Type B pancreatic cell (in vitro differentiated cells): ENCODE measurements at places on chromosomes 16 and 17. TPM values are rescaled to one million over a fixed set of nuclear protein-coding genes. Genes with fewer than 3 reads are reported as not detected.

The CASKIN1 gene
- 2.7 and 6.3 TPM in 2 replicates for total RNA-seq

The USP43 gene
- total RNA-seq, result 6.6 and 16.9 TPM in 2 replicates

The TBC1D28 gene
- total RNA-seq, result not detected in 2 replicates

The TVP23A gene
- 0.62 and 2.5 TPM in 2 replicates for total RNA-seq

The RGS9 gene
- 5.1 and 5.5 TPM in 2 replicates for total RNA-seq

The CCR7 gene
- total RNA-seq, result not detected in 2 replicates

The PRR15L gene
- 20.0 and 32.5 TPM in 2 replicates for total RNA-seq

The OR1A1 gene
- total RNA-seq, result not detected in 2 replicates

The AANAT gene
- total RNA-seq, result not detected in 2 replicates

DNA sequence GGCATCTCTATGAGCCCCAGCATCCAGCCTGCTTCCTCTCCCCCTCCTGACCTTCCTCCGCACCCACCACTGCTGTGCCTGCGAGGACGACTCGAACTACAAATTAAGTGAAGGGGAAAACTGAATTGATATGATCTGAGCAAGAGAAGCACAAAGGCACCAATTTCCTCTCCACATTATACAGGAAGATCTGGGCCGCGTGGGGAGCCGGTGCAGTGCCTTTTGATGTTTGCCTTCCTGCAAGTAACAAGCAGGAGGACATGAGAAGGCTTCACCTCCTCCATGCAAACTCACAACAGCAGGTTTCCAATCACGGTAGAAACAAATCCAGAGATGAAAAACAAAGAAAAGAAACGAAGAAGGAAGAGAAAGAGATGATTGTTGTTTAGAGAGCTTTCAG lies 57.8 kb upstream of the MMP2 start:
- DNase-seq, result no peak

DNA sequence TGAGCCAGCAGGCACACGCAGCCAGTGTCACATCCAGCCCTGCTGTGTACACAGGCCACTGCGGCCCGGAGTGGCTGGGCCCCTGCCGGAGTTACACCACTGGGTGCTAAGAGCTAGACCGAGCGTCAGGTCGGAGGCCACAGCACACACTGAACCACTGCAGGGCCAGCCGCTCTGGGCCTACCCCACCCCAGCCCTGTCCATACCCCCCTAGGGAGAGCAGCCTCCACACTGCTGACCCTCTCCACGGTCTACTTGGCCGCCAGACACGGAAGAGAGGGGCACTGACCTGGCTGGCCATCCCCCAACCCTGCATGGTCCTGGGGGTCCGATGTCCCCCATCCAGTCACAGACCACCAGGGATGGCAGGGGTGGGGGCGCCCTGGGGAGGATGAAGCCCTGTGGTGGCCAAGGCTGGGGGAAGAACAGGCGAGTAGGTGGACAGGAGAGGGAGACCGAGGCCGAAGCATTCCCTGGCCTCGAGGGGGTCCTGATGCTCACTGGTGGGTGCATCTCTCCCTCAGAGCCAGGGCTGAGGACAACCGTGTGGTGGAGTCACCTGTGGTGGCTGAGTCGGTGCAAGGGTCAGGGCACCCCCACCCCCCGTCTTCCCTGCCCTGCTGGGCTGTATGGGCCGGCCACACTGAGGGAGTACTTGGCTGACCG lies 34.9 kb upstream of the ZC3H18 start:
- DNase-seq, result no peak

DNA sequence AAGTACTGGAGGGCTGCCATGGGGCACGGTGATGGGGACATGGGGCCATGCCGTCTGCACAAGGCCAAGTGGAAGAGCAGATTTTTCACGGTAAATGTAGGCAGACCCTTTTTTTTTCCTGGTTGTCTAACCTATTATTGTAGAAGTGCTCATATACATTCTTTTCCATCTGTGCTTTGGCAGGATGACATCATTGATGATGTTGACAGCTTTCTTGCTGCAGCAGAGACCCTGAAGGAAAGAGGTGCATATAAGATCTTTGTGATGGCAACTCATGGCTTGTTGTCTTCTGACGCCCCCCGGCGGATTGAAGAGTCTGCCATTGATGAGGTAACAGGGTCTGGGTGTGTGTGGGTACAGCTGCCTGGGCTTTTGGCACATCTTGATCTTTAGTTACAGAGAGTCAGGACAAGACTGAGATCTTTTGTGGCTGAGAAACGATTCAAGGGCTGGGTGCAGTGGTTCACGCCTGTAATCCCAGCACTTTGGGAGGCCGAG lies 23.3 kb upstream of the SLC5A10 start:
- DNase-seq, result no peak

- no peak for DNase-seq
Observed at GRCh38 chr16:57690782-57691471, 3.7 kb upstream of the DRC7 start.

DNA sequence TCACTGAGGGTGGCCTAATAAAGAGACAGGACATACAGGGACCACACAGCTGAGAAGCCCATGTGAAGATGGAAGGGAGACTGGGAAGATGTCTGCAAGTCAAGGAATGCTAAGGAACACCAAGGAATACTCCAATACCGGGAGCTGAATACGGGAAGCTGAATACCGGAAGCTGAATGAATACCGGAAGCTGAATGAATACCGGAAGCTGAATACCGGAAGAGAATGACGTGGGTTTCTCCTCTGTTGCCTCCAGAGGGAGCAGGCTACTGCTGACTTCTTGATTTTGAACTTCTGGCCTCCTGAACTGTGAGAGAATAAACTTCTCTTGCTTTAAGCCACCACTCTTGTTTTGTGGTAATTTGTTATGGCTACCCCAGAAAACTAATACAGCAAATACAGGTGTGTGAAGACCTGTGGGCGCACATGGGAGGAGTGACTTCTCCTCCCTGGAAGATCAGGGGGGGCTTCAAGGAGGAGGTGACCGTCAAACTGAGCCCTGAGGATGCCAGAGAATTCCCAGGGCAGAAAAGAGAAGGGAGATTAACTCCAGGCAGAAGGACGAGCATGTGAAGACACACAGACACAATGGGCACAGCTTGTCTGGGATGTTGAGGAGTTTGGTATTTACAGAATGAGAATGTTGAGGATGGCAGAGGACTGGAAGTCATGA lies 259.9 kb downstream of the IRF8 start:
- no peak for DNase-seq

- DNase-seq, result no peak
Observed at GRCh38 chr16:89842471-89843408, 14.5 kb downstream of the SPIRE2 start.

GRCh38 chr17:72725433-72726068 lies 366.9 kb downstream of the SLC39A11 start:
- no peak for DNase-seq

DNA sequence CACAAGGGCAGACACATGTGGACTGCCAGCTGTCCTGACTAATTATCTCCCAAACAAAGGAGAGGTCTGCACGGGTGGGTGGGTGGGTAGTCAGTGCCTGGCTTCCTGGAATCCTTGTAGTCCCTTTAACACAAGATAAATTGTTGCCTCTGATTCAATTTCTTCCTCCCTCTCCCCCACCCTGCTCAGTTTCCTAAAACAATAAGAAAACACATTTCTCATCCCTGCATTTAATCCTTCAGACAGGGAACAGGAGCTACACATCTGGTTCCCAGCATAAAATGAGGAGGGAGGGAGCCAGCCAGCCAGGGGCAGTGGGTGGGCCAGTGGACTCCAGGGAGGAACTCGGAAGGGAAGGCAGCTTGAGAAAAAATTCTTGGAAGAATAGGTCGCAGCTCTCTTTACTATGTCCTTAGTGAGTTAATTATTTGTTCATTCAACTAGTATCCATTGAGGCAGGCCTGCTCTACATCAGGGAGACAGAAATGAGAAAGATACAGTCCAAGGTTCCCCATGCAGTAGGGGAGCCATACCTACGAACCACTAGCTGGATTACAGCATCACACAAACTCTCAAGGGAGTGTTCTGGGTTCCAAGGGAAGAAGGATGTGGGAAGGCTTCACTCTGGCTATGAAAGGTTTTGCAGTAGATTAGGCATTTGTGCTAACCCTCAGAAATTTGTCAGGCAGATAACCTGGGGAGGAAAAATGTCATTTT lies 58.3 kb downstream of the CCT6B start:
- no peak for DNase-seq

DNA sequence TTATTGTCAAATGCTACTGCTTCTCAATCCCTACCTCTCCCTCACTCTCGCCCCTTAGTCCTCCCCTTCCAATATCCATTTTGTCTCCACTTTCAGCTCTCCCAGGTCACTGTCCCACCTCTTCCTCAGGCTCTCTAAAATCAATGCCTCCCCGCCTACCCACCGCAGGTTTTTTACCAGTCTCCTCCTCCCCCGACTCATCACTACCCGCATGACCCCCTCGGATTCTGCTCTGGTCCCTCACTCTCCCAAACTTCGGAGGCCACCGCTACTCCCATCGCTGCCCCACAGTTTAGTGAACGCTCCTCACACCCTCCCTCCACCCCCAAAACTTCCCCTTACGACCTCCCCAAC lies 513 bp downstream of the CRLF3 start:
- no peak for DNase-seq

DNA sequence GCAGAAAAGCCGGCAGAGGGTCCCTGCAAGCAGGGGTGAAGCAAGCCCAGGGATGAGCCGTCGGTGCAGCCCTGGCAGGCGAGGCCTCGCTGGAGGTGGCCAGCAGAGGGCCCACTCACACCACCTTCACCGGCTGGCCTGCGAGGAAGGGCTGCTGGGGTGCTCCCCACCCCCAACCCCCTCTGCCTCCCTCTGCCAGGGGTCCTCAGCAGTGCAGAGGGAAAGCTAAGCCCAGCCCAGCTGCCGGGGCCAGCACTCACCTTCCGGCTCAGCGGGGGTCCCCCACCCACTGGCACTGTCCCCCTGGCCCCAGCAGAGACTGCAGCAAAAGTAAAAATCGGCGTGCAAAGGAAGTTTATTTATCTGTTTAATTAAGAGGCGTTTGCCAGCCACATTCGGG lies 113.4 kb downstream of the ENGASE start:
- DNase-seq, result no peak

- no peak for DNase-seq
Observed at GRCh38 chr16:57527027-57527426, 9.3 kb downstream of the CCDC102A start.

DNA sequence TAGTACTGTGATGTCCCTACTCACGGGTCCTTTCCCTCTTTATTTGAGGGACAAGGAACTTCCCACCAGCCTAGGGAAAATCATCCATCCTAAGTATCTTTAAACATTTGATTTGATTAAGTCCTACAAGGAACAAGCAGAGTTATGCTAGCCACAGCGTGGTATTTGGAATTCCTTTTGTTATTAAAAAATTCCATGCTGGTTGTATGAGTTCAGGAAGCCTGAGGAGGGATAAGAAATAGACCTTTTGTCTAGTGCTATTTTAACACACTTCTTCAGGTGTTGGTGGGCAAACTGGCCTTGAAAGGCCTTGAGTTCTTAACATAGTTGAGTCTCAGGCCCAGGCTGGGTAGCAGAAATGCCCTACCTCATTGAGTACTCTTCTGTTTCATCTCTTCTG lies 105.4 kb upstream of the TBX2 start:
- DNase-seq, result no peak

DNA sequence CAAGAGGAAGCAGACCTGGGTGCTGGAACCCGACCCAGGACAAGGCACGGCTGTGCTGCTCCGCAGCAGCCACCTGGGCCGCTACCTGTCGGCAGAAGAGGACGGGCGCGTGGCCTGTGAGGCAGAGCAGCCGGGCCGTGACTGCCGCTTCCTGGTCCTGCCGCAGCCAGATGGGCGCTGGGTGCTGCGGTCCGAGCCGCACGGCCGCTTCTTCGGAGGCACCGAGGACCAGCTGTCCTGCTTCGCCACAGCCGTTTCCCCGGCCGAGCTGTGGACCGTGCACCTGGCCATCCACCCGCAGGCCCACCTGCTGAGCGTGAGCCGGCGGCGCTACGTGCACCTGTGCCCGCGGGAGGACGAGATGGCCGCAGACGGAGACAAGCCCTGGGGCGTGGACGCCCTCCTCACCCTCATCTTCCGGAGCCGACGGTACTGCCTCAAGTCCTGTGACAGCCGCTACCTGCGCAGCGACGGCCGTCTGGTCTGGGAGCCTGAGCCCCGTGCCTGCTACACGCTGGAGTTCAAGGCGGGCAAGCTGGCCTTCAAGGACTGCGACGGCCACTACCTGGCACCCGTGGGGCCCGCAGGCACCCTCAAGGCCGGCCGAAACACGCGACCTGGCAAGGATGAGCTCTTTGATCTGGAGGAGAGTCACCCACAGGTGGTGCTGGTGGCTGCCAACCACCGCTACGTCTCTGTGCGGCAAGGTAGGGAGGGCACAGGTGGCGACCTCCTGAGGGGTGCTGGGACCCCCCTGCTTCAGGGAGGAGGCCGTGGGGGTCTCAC lies 667 bp downstream of the FSCN2 start:
- no peak for DNase-seq

DNA sequence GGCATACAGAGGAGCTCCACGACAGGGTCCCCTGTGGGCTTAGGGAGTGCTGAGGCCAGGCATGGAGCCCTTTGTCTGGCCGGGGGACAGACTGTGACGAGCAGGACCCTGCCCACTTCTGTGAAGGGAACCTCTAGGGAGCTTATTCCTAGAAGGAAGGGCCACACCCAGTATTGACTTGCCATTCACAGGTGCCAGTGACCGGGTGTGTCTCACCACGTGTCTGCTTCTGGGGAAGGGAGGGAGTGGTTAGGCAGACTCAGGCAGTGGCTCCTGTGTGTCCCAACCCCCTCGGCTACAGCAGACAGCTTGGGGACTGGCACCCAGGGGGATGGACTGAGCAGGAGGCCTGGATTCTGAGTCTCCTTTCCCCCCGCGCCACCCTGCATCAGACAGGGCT lies 57.2 kb downstream of the SOCS1 start:
- no peak for DNase-seq

GRCh38 chr16:27646806-27647205 lies 96.9 kb downstream of the KATNIP start:
- no peak for DNase-seq

GRCh38 chr16:28534542-28535373 lies 4.0 kb downstream of the NUPR1 start:
- DNase-seq, result no peak

GRCh38 chr16:19722981-19723380 lies 4.9 kb downstream of the IQCK start:
- DNase-seq, result no peak

DNA sequence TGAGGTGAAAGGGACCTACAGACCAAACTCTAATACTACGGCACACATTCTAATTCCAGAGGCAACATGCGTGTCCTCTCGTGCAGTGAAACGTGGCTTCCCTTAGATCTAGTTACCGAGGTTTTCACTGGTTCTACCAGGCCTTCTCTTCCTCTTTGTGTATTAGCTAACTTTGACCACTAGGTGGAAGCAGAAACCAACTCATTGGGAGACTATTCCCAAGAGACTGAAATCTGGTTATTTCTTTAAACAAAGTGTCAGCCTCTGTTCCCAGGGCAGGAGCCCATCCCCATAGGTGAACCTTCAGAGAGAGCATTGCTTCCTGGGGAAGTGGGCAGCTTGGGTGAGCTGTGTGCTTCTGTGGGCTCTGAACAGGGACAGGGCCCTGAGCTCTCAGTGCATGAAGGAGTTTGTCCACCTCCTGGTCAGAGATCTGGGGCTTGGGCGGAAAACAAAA lies 19.7 kb upstream of the RCVRN start:
- no peak for DNase-seq
